ENCODE measurements at places on chromosomes 7 and 10. TPM values are rescaled to one million over a fixed set of nuclear protein-coding genes. Genes with fewer than 3 reads are reported as not detected.

- no peak for DNase-seq
Measured at GRCh38 chr7:12638851-12639456, 48.5 kb upstream of the ARL4A start.

- no peak for DNase-seq
Measured at GRCh38 chr10:77090381-77091356, 546.9 kb downstream of the KCNMA1 start.

GRCh38 chr10:101027106-101027720 is 3.7 kb downstream of the PDZD7 start:
- no peak for DNase-seq

Gene SYT15
- 5.0 TPM for total RNA-seq

Gene TRIM74
- 1.4 TPM for total RNA-seq

DNA sequence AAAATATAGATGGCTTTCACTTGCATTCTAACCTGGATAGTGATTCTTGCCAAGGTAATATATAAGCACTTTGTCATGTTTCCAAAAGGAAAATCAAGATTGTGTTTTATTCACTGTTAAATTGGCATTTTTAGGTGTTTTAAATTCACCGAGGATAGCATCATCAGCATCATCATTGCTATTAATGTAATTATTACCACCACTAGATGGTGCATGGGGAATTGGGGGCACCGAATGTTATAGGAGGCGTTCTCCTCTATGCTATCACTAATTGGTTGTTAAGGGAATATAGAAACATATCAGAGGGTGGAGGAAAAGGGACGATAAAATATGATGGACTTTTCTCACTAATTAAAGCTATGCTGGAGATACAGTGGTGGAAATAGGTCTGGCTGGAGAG is 95.5 kb downstream of the CELF2 start:
- no peak for DNase-seq

Gene LSM5
- total RNA-seq, result 23.3 TPM

Measured in pancreas (tissue), 10 donors.